ENCODE measurements at places on chromosomes 4 and X.

- no peak for DNase-seq
Measured at GRCh38 chrX:45710081-45710801, 509.6 kb upstream of the DIPK2B start.

DNA sequence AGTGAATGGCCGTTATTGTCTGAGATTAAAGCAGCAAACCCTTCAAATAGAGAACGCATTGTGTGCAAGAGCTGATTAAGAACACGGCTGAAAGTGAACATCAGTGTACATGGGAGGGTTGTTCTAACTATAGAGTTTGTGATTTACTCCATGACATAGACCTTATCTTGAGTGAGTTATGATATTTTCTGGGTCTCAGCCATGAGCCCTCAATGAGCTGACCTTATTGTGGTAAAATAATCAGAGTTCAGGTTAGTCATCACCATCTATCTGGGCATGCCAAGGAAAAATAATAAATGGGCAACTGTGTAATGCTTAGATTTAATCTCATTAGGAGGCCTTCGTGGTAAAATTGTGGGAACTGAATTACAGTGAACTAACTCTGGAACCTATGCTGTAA lies 33.2 kb upstream of the CLDN24 start:
- DNase-seq, result no peak

DNA sequence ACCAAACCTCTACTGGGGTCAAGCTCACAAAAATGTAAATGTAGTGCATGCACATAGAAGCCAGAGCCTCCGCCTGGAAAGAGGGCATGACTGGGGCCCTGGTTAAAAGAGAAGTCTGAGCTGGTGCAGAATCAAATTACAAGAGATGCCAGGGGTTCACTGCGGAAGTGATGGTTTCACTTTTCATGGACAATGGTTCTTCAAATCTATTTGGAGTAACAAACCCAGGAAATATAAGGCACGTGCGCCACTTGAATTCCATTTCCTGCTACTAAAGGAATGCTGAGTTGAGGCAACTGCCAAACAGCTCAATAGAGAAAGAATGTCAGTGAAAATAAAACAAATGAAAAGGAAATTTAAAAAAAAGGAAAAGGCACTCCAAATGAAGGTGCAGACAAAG lies 79.8 kb downstream of the FUNDC1 start:
- DNase-seq, result no peak

- DNase-seq, result no peak
Measured at GRCh38 chr4:47031751-47032404, 511 bp downstream of the GABRB1 start.

Measured in stimulated activated CD8-positive, alpha-beta memory T cell treated with anti-CD3 and anti-CD28 coated beads, Interleukin-15, amount 100 ng/mL, for 24 hours (primary cell).